ENCODE measurements at places on chromosomes 7 and 10. TPM values are rescaled to one million over a fixed set of nuclear protein-coding genes. Genes with fewer than 3 reads are reported as not detected.

Gene CH25H
- 2.0 TPM for total RNA-seq

DNA sequence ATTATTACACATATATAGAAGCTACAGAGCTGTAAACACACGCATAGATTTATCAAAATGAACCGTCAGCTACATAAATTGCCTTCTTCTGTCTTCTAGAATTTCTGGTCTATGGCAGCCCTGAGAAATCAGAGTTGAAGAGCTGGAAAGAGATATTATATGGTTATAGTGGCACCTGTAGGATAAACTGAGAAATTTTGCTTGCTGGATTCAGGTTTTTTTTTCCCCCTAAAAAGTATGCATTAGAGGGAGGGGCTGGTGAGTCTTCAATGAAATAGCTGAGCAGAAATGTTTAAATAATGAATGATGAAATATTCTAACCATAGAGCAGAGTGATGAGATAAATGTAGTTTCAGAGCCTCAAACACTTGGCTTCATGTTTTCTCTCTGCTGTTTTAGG, 78.0 kb upstream of the DYNC1I1 start:
- DNase-seq, result no peak

Gene SPOCK2
- total RNA-seq, result 7.3 TPM

Gene IRF5
- 15.3 TPM for total RNA-seq

Gene ZNF804B
- total RNA-seq, result under 0.01 TPM

Gene NPC1L1
- not detected for total RNA-seq

GRCh38 chr10:99435986-99436638, 5.7 kb upstream of the GOT1 start:
- no peak for DNase-seq

GRCh38 chr10:773562-774161, 84.2 kb upstream of the DIP2C start:
- no peak for DNase-seq

- DNase-seq, result no peak
Observed at GRCh38 chr10:132601567-132601966, 64.0 kb downstream of the INPP5A start.

- no peak for DNase-seq
Observed at GRCh38 chr10:90227786-90228185, 526.4 kb downstream of the KIF20B start.

GRCh38 chr10:132814469-132814856, 28.5 kb upstream of the NKX6-2 start:
- DNase-seq, result no peak

Gene KRIT1
- 58.4 TPM for total RNA-seq

- DNase-seq, result no peak
Observed at GRCh38 chr7:155007947-155008346, 5.0 kb upstream of the PAXIP1 start.

- no peak for DNase-seq
Observed at GRCh38 chr7:119556436-119556835, 716.5 kb upstream of the KCND2 start.

GRCh38 chr7:70707823-70708243, 424.1 kb upstream of the GALNT17 start:
- no peak for DNase-seq

Gene PON3
- 3.0 TPM for total RNA-seq

DNA sequence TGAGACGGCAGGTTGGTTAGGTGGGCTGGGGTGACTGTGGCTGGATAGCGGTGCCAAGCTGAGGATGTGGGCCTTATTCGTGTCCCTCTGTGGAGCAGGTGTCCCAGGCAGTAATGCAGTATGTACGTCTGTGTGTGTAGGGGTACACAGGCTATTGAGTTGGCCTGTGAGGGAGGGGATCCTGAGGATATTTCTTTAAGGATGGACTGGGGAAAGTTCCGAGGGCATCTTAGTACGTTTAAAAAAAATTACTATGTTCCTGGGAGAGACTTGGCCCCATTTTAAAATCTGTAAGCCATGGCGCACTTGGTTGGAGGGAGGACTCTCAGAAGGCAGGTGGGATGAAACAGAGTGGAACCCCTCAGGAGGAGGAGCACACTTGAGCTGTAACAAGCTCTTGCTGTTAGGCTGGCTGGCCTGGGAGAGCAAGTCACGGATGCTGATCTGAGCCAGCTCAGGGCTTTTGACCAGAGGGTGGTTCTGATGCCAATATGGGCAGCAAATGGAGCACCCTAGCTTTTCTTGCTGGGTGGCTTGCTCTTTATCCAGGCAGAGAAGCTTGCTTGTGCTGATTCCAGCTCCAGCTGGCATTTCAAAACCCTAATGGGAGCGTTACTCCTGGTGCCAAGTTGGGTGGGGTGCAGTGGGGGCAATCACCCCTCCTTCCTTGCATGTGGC, 765 bp downstream of the WBP1L start:
- DNase-seq, result no peak

Gene ZNF679
- not detected for total RNA-seq

Gene CLCN1
- total RNA-seq, result not detected

- no peak for DNase-seq
Observed at GRCh38 chr7:108018668-108019067, 15.7 kb upstream of the LAMB1 start.

Gene SOSTDC1
- not detected for total RNA-seq

DNA sequence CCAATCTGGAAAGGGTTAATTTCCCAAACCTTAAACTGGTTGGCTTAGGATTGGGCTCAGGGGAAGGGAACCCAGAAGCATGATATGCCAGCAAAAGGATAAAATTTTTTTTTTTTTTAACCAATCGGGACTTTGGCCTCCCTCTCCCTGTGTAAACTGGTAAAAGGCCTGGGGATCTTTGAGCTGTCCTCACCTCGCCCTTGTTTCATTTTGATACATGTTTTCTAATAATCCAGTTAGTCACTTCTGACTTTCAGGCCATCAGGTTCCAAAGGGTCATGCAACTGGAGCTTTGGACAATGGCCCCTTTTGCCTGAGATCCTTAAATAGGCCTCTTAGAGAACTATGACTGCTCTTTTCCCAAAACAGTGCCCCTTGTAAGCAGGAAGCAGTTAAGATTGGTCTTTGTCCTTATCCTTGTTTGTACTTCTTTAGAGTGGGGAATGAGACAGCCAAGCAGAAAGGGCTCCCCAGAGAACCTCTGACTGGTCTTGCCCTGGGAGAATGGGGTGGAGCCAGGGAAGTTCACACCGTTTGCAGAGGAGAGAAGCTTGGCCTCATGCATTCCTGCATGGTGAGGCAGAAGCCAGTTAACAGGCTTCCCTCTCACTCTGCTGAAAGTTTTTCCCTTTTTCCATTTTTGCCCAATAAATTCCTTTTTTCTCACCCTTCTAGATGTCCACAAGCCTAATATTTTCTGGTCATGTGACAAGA, 424.2 kb upstream of the CNTNAP2 start:
- DNase-seq, result no peak

DNA sequence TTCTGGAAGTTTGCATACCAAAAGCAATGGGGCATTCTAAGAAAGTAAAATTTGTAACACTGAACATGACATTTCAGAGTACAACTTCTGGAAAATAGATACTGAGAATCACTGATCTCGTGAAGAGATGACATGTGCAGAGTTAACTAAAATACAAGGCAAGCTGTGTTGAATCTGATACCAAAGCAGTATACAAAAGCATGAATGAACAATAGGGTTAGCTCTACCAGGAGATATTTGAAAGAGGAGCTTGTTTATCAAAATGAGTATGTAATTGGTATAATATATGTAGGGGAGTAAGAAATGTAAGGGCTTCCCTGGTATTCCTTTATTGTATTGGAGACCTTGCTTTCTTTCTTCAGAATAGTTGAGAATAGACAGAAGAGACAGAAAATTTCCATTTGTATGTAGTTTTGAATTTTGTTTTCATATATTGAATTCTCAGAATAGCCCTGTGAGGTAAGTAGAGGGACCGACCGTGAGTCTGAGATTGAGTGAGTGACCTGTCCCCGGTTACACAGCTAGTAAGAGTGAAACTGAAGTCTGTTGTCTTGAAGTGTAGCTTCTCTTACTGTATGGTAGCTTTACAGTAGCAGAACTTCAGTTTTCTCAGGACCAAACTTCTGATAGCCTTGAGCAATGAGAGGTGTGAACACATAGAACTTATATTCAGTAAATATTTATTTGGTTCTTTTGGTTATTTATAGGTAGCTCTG, 5.0 kb downstream of the HBP1 start:
- no peak for DNase-seq
